ENCODE measurements at places on chromosomes 7 and 10.

GRCh38 chr7:22151901-22152300 lies 205.1 kb downstream of the RAPGEF5 start:
- DNase-seq: no peak

DNA sequence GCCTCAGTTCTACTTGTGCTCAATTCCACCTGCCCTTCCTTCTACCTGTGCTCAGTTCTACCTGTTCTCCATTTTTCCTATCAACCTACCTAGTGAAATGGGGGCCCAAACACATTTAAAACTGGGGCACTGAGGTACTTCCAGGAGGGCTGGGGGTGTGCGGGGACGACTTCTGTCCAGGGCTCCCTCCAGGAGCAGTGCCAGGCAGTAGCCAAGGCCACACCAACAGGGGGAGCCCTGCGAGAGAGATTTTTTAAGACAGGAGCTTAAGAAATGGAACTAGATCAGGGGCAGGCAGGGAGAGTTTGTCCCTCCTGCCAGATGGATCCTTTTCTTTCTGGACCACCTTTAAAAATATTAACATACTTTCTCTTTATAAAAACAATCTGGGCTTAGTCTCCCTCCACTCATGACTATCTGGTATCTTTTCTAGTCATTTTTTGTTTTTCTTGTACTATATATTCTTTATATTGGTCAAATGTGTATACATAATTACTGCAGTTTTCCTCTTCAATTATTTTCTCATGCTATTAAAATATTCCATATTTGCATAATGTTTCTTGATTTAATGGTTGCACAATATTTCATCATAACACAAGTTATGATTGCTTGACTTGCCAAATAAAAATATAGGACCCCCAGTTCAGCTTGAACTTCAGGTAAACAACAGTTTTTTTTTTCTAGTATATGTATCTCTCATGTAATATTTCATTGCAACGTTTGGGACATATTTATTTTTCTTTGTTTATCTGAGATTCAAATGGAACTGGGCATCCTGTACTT lies 47.3 kb upstream of the INSYN2A start:
- DNase-seq: peak; percentile 83

DNA sequence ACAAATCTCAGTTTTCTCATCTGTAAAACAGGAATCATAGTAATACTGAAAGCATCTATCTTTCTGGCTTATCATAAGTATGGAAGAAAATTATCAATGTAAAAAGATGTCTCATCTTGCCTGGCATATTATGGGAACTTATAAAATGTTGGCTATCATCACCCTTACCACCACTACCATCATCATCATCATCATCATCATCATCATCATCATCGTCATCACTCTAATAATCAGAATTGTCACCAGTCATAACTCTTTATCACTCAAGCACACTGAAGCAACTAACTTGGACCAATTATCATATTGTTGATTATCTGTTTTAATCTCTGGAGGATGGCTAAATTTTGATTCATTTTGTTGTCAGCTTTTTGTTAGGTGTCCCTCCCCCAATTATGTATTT lies 825.4 kb downstream of the SORCS3 start:
- DNase-seq: no peak

GRCh38 chr7:30728591-30729100 lies 23.3 kb upstream of the INMT start:
- DNase-seq: no peak

GRCh38 chr10:90642136-90642535 lies 215.7 kb downstream of the HTR7 start:
- no peak for DNase-seq

Data from GM23338 (cell line).